AG10803 (cell line): ENCODE measurements at places on chromosomes 4 and X.

- peak; percentile 20 for DNase-seq
Observed at GRCh38 chr4:153207567-153207966, 3.3 kb downstream of the TRIM2 start.

DNA sequence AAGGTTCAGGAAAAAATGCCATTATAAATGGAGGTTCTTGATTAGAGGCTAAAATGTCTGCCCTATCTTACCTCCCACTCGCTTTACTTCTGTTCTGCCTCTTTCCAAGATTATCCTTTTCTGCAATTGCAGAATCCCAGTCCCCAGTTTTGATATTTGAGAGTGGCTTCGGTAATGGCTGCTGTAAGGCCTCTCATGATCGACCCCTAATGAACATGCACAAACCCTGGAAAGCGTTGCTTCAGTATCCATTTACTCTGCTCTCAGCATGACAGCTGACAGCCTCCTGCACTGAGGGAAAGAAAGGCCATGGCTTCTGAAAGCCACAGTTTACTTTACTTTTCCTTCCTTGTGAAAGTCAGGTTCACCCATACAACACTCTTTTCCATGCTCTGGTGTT lies 325.4 kb upstream of the GALNT7 start:
- no peak for DNase-seq

DNA sequence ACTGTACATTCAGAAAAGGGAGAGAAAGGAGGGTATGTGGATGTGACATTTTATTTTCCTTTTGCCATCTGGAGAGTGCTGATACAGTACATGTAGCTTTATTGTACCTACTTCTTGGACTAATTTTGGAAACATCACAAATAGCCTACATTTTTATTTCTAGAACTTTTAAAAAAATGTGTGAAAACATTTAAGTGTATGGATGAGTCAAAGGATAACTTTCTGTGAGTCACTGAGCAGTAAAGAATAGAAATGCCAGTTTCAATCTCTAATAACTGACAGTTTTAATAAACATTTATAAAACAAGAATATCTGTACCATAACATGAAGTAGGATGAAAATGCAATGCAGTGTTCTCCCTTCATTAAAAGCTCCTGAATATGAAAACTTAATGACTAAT lies 374.4 kb upstream of the NWD2 start:
- no peak for DNase-seq

DNA sequence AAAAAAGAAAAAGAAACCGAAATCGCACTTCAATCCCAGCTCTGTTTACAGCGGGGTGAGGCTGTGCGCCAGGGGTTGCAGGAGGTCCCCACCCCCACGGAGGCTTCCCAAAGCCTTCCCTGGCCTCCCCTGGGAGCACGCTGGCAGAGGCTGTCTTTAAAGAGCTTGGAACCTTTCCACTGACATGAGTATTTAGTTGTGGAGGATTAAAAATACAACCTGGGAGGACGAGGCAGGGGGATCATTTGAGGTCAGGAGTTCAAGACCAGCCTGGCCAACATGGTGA lies 69.1 kb downstream of the PPP2R2C start:
- no peak for DNase-seq

DNA sequence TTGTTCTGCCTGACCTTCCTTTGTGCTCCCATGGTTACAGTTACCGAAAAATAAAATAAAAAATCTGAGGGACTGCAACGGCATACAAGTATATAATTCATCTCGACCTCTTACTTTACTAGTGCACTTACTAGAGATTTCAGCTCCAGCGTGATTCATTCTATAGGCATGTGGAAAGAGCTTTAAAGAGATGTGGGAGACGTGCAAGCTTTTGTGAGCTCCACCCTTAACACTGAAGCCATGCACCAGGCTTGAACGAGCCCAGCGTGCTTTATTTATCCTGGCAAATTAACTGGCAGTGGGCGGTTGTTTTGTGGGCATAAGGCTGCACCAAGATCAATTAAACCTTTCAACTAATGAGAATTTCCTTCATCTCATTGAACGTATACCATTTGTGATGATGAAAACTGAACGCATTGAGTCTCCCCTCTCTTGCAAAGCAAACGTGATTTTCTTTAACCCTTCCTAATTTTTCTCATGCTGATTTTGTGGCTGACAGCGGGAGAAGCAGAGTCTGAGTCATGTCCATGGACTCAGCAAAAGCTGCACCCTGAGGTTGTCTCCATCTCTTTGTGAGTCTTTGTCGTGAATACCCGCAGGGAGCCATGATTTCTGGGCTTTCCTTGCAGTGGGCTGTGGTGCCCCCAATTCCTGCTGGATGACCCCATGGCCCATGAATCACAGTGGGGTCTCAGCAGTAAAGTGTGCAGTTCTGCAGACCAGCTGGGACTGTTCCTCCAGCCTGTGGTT lies 60.1 kb downstream of the MXRA5 start:
- DNase-seq = peak; percentile 82

DNA sequence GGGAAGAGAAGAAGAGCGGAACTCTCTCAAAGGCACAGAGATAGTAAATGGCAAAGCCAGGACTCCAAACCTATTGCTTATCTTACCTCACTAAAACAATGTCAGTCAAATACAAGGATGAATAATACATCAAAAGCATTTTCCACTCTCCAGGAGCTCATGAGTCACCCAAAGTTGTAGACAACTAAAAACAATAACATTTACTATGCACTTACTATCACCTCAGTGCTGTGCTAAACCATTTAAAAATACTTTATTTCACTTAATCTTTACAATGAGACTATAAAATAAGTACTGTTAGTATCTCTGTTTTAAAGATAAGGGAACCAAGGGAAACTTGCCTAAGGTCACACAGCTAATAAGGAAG lies 163.2 kb upstream of the SPANXC start:
- DNase-seq = no peak

DNA sequence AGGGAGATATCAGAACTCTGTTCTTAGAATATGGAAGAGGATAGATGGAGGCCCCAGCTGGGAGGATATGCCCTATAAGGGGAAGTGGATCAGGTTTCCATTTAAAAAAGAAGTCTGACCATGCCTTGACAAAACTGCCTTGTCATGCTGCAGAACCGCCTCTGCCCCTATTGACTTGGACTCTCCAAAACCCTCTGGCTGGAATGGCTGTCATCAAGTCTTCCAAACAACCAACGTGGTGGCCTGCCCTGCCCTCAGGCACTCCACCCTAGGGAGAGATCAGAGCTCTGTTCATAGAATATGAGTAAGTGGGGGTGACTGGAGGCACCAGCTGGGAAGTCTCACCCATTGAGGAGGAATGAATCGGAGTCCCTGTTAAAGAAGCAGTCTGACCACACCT lies 114.9 kb downstream of the VSIG4 start:
- DNase-seq = no peak

- DNase-seq = no peak
Observed at GRCh38 chr4:14047840-14048239, 420.3 kb upstream of the BOD1L1 start.

DNA sequence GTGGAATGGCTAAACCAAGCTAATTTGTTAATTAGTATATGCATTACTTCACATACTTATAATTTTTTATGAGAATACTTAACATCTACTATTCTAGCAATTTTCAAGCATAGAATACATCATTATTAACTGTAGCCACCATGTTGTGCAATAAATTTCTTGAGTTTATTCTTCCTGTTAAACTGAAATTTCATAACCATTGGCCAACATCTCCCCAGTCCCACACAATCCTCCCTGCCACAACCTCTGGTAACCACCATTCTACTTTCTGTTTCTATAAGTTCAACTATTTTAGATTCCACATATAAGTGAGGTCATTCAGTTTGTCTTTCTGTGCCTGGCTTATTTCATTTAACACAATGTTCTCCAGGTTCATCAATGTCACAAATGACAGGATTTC lies 208.5 kb downstream of the PPP4R3C start:
- no peak for DNase-seq

DNA sequence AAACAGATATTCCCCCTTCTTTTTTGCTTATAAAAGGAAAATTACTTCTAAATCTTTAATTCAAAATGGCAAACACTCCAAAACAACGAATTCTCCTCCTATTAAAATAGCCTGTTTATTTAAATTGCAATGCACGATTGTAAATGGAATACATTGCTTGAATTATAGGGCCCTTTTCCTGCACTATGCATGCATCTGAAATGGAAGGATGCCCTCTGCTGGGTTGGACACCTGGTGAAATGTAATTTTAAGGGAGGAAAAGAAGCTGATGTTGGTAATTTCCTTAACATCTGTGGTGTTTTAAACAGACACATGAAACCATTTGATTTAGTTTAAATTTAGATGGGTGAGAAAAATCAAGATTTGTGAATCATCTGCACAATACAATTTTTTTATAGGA lies 72.8 kb downstream of the GRXCR1 start:
- no peak for DNase-seq

- no peak for DNase-seq
Observed at GRCh38 chr4:6659897-6660296, 19.4 kb downstream of the MRFAP1 start.

GRCh38 chr4:142500966-142501365 lies 345.1 kb downstream of the INPP4B start:
- no peak for DNase-seq

DNA sequence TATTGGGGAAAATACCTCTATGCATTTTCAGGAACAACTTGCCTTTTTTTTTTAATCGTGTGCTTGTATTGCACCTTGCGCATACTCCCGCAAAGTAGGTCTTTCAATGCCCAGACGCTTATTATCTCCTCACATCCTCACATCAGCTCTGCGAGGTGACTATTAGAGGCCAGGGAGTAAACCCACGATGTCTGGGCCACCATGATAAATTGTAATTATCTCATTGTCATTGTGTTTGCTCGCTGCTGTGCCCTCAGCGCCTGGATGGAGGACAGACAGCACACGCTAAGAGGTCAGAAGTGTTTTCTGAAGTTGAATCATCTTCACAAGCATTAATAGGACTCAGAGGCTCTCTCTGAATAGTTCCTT lies 1.0 kb upstream of the RELL1 start:
- no peak for DNase-seq

GRCh38 chr4:124941267-124941666 lies 228.7 kb upstream of the ANKRD50 start:
- DNase-seq = no peak

DNA sequence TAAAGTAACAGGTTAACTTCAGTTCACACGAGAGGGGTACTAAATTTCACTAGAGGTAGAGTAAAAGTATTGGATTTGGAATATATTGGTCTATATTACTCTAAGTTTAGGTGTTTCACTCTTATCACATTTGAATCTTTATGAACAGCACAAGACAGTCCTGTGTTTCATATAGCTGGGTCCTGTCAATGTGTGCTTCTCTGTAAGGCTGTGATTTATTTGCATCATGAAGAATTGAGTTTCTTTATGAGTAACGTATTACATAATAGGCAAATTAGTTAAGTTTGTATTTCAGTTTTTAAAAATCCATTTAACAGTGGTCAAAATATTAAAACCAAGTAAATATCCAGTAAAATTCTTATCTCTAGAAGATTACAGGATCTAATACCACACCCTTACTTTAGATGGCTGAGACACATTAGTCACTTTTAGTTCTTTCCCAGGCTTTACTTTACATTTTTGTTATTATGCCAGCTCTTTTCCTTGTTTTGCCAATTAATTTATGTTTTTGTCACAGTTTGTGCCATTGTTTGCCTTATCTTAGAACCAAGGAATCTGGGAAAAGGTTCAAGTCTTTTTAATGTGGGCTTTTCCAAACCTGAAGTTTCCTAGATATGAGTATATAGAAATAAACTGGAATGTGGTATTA lies 32.1 kb downstream of the NUDT6 start:
- DNase-seq = no peak

GRCh38 chr4:17142232-17142711 lies 243.8 kb upstream of the LDB2 start:
- peak; percentile 96 for DNase-seq

GRCh38 chr4:95431678-95432077 lies 117.1 kb downstream of the UNC5C start:
- no peak for DNase-seq

DNA sequence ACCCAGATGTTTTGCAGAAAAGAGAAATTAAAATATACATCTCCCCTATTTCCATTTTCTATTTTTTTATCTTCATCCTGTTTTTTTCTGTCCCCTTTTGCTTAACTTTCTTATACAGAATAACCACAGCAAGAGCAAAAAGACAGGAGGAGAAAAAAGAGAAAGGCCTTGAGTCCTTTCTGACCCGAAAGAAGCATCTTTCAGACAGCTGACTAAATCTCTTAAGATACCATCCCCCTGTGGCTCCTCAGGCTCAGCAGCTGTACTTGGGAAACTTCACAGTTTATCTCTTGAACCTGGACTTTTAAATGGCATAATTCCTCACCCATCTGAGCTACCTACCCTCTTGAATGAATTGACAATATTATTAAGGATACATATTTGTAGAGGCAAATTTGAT lies 100.2 kb downstream of the FIP1L1 start:
- peak; percentile 38 for DNase-seq

DNA sequence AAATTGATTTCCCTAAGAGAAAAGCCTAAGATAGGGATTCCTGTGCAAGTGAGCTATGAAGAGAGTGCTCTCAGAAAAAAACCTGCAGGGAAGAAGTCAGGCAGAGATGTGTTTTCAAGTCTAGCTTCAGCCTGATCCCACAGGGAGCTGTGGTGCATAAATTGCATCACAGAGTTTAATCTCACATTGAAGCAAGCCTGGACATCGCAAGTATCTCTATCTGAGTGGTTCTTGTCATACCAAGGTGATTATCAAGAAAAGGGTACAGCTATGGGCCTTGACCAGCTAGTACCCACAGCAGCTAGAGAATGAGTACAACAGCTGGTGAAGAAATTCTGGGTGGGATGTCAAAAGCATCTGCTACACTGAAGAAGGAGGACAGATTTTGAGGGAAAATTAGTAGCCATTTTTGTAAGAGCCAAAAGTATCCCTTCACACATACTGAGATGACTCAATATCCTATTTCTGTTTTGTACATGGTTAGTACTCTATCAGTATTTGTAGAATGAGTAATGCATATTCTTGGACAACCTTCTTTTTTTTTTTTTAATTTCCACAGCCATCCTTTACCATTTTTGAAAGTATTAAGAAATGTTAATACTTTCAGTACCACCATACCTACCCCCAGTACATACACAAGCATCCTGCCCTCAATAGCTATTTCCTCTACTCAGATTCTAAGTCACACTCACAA lies 708.9 kb downstream of the IL1RAPL1 start:
- peak; percentile 2 for DNase-seq

GRCh38 chr4:186485561-186486062 lies 69.8 kb downstream of the MTNR1A start:
- DNase-seq = peak; percentile 29

DNA sequence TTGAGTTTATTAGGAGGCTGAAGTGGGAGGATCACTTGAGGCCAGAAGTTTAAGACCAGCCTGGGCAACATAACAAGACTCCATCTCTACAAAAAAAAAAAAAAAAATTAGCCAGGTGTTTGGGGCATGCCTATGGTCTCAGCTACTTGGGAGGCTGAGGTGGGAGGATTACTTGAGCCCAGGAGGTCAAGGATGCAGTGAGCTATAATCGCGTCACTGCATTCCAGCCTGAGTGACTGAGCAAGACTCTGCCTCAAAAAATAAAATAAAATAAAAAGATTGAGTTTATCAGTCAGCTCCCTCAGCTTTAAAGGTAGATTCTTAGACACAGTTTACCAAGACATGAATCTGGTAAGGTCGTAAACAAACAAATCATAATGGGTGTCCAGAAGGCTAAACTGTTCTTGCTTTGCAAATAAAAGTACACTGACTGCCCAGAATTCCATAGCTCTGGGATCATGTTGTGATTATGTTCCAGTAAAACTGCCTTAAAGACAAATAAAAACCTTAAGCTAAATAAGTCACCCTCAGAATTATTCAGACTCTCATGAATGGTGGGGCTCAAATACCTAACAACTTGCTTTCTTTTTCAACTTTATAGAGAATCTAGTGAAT lies 18.7 kb downstream of the APOO start:
- peak; percentile 19 for DNase-seq

GRCh38 chrX:136525738-136526606 lies 6.0 kb upstream of the VGLL1 start:
- DNase-seq = peak; percentile 82

GRCh38 chr4:89245459-89245858 lies 62.1 kb downstream of the GPRIN3 start:
- DNase-seq = no peak
